ENCODE measurements at places on chromosomes 12 and 14.
A peak's percentile ranks its signal among the peaks of the same experiment; 100 is the strongest.

DNA sequence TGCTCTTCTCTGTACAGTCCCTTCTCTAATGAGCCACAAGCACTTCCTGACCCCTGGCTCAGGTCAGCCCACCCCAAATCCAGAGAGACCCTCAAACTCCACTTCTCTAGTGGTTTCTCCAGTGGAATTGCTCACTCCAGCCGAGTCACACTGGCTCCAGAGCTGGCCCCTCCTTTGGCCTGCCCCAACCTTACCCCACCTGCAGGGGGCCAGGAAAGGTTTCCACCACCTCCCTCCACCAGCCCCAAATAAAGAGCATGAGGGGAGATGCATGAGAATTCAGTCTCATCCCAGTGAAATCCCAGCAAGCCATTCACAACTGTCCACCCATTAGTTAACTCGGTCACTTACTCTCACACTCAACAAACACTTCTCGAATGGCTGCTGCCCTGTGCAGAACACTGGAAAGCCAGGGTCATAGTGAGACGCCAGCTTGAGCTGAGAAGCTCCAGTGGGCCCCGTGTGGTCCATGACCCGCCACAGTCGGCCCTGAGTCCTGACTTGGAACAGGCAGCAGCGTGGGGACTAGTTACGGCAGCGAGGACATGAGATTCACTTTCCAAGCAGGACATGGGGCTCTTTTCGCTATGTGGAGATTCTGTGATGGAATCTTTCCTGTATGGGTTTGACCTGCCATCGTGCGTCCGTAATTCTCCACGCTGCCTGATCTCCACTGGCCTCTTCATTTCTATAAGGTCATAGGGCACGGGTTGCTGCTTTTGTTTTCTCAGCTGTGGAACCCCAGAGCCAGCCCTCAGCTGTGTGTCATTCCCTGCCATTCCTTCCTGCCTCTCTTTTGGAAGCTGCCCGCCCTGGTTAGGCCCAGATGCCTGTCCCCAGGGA is 44.2 kb downstream of the SLC6A12 start:
- no peak for DNase-seq

DNA sequence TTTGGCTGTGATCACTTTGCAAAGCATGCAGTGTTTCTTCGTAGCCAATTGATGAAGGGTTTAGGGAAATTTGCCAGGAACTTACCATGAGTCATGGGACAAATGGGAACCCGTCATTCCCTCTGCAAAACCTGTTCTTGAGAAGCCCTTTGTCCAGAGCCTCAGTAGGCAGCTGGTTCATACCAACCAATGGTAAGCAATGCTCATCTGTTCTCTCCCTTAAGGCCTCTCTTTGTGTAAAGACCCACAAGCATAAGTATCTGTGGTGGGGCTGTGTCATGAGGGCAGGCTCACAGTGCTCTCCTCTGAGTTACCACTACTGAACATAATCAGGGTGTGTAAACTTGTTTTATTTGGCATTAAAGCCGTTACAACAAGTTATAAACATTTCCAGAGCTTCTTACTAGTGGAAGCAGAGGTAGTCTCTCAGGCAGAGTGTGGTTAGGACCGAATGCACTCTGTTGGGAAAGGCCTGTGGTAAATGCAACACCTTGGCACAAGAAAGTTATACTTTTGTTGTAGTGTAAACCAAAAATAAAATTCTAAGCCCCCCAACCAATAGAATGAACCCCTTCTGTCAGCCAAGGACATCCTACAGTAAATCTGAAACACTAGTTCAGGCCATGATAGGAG is 119.8 kb downstream of the SINHCAF start:
- DNase-seq, result no peak

DNA sequence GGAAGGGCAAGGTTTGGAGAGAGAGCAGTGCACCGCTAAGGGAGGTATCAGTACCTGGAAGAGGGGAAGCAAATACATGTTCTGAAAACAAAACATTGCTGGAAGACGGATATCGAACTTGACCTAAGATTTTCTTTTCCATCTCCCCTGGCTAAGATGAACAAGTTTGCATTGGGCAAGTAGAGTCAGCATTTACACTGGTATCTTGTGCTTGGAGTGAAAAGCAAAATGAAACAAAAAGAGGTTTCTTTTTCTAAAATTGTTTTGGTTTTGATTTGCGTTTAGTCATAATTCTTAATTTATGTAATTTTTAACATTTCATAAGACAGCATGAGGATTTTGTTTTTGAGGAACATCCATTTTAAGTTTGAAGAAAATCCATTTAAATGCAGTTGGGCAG is 881.6 kb downstream of the NRXN3 start:
- DNase-seq, result no peak

DNA sequence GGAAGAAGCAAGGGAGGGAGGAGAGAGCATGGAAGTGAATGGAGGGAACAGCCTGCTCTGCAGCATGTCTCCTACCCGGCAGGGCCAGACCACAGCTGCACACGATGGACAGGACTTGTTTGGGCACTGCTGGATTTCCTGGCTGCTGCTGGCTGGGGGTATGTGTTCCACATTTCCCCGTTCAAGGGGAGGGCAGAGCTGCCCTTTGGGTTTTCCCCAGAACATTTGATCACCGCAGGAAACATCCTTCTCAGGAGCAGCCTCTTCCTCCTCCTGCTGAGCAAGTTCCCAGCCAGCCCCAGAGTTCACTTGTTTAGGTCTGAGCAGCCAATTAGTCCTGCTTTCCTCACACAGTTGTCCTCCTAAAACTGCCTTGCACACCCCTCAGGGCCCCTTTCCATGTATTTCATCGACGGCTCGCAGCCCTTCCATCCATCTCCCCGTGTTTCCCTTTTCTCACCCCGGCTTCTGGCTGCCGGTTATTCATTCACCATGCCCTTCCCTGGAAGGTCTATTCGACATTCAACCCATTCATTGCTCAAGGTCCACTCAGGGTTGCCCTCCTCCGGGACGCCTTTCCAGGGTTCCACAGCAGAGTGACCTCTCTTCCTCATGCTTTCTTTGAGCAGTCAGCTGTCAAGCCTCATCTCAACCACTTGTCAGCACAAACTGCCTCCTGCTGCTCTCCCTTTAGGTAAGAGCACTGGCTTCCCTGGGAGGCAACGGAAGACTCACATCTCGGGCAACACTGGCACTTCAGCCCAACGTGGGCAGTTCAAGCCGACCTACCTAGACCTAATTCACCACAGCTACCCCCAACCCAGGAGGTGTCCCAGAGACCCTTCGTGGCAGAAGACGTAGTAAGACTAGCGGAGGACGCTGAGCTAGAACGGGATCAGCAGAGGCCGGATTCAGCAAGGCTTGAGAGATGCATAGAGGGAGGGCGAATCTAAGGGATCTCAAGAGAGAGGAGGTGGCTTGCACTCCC is 20.1 kb upstream of the ANO2 start:
- DNase-seq, result no peak

GRCh38 chr12:86724716-86725115 is 468.5 kb upstream of the MGAT4C start:
- no peak for DNase-seq

DNA sequence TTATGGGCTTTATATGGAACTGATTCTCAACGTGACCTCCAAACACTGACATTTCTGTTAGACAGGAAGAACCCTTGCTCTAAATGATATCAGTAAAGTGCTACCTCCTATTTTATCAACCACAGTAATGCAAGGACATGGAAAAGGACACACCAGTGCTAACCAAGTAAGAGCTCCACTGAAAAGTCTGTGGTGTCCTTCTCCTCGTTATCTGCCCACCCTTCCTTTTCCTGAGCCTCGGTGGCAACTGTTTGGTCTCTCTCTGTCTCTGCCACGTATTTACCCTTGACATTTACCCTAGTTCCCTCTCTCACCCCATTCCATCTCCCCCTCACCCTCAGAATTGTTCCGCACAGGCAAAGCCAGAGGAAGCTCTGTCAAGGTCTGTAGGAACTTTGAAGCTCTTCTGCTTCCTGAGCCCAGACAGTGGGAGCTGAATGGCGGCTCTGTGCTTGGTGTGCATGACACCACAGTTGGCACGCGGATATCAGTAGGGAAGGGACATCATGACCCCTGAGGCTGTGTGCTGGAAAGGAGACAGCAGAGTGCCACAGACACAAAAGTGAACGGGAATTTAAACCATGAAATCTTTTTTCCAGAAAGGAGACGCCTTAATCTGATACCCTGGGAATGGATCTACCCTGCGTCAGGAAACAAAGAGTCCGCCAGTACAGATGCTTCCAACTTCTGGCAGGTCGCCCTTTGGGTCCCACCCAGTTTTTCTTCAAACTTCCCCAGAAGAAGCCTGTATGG is 50.8 kb downstream of the NTN4 start:
- no peak for DNase-seq

DNA sequence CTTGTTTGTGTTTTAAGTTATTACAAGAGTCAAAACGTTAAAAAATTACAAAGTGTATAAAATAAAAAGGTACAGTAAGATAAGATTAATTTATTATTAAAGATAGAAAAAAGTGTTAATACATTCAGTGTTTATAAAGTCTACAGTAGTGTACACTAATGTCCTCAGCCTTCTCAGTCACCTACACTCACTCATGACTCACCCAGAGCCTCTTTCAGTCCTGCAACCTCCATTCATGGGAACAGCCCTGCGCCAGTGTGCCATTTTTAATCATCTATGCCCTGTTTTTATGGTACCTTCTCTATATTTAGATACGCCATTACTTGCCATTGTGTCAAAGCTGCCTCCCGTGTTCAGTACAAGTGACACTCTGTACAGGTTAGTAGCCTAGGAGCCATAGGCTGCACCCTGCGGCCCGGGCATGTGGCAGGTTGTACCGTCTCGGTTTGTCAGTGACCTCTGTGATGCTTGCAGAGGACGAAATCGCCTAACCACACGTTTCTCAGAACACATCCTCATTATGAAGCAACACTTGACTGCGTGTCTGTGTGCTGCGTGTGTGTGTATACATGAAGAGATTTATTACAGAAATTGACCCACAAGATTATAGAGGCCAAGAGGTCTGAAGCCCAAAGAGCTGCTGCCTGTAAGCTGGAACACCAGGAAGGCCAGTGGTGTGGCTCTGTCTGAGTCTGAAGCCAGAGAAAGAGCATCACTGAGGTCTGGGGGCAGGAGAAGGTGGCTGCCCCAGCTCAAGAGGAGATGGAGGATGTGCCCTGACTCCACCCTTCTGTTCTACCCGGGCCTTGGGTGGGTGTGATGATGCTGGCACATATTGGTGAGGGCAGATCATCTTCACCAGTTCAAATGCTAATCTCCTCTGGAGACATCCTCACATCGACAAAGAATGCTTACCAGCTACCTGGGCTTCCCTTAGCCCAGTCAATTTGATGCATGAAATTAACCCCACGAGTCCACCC is 116.6 kb upstream of the C14orf180 start:
- no peak for DNase-seq

DNA sequence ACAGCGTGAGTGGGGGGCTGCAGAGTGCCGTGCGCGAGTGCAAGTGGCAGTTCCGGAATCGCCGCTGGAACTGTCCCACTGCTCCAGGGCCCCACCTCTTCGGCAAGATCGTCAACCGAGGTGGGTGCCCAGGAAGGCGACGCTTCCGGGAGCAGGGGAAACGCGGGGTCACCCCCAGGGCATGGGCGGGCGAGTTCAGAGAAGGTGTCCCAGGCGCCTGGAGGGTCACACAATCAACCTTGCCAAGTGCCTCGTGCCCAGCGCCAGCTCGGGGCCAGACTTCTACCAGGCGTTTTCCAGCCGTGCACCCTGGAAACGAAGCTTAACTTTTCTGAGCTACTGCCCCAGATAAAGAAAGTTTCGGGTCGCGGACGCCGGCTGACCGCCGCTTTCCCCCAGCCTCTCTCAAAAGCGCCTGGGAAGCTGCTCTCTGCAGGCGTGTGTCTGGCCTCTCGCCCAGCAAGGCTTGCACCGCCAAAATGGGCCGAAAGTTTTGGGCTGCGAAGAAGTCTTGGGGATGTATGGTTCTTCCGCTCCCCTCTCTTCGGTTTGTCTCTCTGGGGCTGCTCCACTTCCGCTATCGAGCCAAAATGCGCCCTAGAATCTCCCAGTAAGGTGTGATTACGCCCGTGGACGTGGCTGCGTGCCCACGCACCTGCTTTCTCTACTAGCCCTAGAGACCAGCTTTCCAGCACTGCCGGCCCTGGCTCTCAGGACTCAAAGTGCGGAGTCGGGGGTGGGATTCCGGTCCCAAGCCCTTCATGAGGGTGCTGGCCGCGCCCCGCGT is 1.7 kb downstream of the WNT1 start:
- DNase-seq, result no peak

DNA sequence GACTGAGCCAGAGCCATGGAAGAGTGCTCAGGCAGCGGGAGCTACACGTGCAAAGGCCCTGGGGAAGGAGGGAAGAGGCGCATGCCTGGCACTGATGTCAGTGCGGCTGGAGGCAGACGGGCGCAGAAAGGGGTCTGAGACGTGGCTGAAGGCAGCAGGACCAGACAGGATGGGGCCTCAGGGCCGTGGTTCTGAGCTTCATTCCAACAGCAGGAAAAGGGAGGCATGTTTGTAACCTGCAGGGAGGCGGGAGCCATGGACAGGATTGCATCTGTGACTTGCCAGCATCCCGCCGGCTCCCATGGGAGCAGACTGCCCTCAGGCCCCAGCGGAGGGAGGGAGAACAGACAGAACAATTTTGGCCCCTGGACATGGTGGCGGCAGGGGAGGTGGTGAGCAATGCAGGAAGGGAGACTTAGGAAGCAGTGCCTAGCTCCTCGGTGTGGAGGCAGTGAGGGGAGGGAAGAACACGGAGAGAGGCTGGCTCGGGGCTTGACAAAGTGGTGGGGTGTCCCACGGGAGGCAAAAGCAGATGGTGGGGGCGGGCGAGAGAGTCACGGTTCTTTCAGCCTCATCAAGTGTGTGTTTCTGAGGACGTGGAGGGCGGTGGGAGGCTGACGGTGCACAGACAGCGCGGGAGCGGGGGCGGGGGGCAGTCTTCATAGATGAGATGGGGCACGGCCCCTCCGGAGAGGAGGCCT is 33.3 kb upstream of the INF2 start:
- DNase-seq, result no peak

DNA sequence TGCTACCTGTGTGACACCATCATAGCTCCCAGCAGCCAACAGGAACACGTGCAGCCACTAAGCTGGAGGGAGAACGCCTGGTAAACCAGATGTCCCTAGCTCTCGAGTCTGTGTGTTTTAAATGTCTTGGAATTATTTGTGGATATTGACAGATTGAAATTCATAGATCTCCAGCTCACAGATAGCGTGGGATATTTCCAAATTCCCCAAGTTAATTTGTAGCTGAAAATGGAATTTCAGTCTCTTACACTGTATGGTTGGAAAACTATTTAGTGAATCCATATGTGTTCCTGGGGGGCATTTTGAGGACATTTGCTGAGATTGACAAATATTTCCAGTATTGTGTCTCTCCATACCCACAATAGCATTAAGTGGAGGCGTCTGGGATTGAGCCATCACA is 618.6 kb upstream of the TMEM132C start:
- no peak for DNase-seq

DNA sequence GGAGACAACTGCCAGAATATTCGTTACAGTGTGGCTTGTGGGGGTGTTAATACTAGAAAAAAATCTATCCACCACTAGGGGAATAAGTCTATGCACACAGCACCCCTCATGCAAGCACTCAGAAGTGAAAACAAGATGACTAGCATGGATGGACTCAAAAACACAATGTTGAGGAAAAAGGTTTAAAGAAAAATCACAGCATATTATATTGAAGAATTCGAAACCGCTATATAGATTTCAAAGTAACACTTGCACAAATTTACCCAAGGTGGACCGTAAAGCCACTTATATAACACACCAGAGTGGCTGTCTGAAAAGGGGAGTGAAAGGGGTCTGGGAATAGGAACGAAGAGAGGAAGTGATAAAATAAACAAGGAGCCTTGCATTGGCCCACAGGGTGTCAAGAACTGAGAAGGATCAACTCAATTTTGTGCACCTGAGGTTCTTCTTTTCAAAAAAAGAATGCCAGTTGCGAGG is 544 bp downstream of the ABCD4 start:
- peak; percentile 43 for DNase-seq

GRCh38 chr12:51017452-51017851 is 8.7 kb downstream of the SLC11A2 start:
- no peak for DNase-seq

GRCh38 chr12:19450362-19450761 is 11.1 kb downstream of the AEBP2 start:
- DNase-seq, result no peak
